ENCODE measurements at places on chromosomes 2 and 18. TPM values are rescaled to one million over a fixed set of nuclear protein-coding genes. Genes with fewer than 3 reads are reported as not detected.

GRCh38 chr18:36756242-36756641 lies 72.6 kb downstream of the TPGS2 start:
- no peak for DNase-seq

DNA sequence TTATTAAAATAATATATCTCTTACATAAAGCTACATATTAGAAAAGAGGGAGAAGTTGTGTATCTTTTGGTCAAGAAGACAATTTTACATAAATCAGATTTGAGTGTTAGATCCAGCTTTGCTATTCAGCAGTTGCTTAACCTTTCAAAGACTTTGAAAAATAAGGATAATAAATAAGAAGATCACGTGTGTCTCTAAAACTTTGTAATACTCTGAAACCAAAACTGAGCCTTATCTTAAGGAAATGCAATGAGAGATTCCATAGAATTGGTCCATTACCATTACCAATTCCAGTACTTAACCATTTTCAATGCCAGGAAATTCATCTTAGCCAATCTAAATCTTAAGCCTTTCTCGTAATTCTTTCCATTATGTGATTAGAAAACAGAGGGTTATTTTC lies 89.2 kb upstream of the COL5A2 start:
- DNase-seq, result no peak

DNA sequence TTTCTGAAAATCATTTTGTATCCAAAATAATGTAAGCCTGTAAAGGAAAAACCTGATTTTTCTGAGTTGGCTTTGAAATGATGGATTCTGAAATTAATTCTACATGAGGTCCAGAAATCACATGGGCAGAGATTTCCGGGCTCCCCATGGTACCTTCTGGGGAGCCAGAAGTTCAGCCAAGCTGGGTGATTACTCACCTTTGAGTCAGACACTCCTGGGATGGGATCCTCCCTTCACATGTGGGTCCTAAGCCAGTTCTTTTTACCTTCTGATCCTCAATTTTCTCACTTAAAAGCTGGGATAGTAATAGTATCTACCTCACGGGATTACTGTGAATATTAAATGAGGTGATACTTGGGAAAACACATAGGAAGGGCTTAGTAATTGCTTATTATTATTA lies 179.8 kb upstream of the EPAS1 start:
- no peak for DNase-seq

- DNase-seq, result no peak
Observed at GRCh38 chr18:31943878-31944816, 1.2 kb upstream of the TRAPPC8 start.

GRCh38 chr18:23784832-23785245 lies 95.6 kb downstream of the LAMA3 start:
- peak; percentile 77 for DNase-seq

DNA sequence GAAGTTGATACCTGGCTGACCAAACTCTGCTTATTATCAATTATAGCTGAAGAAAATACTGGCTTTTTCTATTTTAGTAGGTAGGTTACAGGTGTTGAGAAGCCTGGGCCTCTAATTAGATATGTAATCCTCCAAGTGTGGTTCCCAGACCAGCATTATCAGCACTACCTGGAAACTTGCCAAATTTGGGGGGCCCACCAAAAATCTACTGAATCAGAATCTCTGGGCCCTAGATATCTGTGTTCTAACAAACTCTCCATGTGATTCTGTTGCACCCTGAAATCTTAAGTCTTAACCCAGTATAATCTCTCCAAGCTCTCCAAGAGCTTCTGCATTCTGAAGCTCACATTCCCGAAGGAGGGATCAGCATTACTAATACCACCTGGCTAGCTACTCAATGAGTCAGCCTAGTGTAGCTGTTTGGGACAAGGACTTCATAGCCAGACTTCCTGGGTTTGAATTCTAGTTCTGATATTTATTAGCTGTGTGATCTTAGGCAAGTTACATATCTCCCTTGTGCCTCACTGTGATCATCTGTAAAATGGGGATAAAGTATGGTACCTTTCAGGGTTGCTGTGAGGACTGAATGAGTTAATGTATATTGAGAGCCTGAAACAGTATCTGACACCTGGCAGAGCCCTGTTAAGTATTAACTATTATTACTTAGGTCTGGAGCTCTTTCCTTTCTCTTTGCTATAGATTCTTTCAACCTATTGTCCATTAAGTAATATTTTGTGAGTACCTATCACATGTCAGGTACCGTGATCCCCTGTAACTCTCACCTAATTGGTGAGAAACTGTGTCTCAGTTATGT lies 94.1 kb upstream of the CD302 start:
- DNase-seq, result no peak

DNA sequence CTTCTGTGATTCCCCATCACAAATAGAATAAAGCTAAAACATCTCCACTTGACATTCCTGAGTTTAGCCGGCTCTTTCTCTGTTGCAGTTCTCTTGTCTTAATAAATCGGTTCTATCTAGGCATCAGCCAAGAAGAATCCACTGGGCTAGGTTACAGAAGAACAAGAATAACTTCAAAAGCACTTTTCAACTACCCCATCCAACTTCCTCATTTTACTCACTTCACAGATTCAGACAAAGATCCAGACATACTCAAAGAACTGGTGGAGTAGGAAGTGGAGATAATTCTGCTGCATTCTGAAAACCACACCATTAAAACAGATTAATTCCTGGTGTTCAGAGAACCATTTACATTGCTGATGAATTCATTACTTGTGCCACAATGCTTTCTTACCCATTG lies 9.6 kb upstream of the ALPK2 start:
- no peak for DNase-seq

GRCh38 chr2:134161170-134161547 lies 92.7 kb upstream of the MGAT5 start:
- DNase-seq, result no peak

DNA sequence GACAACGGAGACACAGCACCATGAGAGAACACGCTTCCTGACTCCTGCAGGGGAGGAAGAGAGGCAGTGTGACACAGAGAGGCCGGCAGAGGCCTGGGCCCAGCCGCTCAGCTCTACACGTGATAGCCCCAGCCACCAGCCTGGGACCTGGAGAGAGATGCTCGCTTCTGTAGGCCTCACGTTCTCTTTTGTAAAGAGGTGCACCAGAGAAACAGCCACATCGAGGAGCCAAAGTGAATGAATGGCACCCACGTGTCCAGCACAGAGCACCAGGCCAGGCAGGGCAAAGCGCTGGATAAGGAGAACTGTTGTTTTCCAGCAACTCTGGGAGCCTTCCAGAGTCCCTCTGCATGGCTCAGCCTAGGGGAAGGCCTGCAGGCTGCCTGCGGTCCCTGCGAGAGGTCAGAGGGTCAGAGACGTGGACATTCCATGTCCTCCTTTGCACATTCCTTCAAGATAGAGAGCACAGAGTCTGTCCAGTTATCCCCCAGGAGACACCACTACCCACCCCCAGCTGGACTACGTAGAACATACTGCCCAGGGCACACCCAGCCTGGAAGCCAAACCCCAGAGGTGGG lies 14.2 kb downstream of the LIMS2 start:
- no peak for DNase-seq

DNA sequence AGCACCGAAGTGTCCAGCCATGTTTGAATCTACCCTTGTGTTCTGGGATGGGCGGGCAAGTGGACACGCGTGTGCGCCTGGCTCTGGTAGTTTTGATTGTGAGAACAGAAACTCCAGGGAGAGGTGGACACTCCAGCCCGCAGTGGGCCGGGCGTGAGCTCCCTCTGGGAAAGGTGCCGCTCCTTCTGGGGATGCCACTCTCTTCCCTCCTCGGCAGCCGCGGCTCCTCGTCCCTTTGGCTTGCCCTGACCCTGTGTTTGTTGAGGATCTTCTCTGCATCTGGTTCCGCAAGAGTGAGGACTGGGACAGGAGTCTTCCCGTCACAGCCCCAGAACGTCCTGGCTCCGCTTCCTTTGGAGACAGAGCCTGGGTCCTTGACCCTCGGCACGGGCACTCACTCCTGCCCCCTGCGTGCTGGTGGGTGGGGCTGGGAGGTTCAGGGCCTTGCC lies 1.3 kb downstream of the CTDP1 start:
- DNase-seq, result no peak

GRCh38 chr2:105754011-105754410 lies 9.3 kb downstream of the NCK2 start:
- DNase-seq, result no peak

- DNase-seq, result no peak
Observed at GRCh38 chr2:142037066-142037465, 93.8 kb downstream of the LRP1B start.

- no peak for DNase-seq
Observed at GRCh38 chr18:37042381-37042780, 213.5 kb downstream of the KIAA1328 start.

DNA sequence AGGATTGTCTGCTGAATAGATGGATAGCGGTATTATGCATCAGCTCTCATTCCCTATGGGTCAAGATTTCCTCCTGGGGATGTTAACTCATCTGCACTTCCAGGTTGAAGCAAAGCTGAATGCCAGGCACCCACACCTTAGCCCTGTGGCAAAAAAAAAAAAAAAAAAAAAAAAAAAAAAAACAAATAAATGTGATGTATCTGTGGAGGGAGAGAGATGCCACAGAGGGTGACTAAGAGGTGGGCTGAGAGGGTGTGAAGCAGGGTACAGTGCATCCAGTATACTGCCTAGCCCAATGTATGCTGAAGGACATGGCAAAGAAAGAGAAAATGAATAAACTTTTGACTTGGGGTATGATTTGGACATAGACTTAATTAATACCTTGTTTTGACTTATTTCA lies 91.4 kb downstream of the COPS8 start:
- no peak for DNase-seq

Gene REG1A
- not detected for polyA plus RNA-seq

Gene SOX11
- 16.3 TPM for polyA plus RNA-seq

Gene DIS3L2
- 19.7 TPM for polyA plus RNA-seq
